Endodermal cell (in vitro differentiated cells): ENCODE measurements at places on chromosomes 1 and 21. TPM values are rescaled to one million over a fixed set of nuclear protein-coding genes. Genes with fewer than 3 reads are reported as not detected.

LINGO4 gene
- total RNA-seq, result not detected in 3 replicates

MED8 gene
- total RNA-seq, result 18.8 to 21.8 TPM (median 21.5 TPM) in 3 replicates

UQCRHL gene
- 1.6 and 2.5 TPM in 2 replicates for total RNA-seq

HSD11B1 gene
- not detected in 3 replicates for total RNA-seq

DNA sequence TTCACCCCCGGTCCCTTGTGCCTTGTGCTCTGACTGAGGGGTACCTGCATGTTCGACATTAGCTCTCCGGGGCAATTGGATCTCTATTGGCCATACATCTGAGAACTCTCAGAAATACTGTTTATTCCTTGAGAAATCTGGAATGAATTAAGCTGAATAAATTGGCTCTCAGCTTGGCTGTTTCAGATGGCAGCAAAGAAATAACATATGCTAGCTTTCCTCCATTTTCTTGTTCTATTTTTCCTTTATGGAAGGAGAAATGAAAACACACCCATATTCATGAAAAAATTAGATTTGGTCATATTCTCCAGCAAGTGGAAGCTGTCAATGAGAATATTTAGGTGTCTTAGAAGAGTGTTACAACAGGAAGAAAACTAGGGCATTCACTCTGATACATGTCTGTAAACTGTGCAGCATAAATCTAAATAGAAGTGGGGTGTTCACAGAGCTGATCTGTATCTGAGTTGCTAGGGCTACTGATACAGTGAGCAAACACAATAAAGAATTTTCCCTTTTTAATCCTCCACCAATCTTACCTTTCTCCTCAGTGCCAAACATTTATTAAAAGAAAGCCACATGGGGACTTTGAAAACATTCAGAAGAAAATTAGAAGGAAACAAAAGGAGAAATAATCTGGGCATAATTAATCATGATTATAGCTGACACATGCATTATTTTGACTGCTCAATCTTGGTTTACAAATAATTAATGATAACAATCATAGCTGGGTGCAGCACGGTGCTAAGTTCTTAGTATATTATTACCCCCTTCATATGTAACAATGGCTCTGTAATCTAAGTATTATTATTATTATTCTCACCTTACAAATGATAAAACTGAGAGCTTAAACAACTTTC lies 671.9 kb upstream of the USP24 start:
- DNase-seq, result no peak

- DNase-seq, result no peak
Observed at GRCh38 chr1:237932816-237933215, 42.1 kb upstream of the ZP4 start.
